Upper lobe of left lung (tissue), 6 donors: ENCODE measurements at places on chromosomes 16 and 17. TPM values are rescaled to one million over a fixed set of nuclear protein-coding genes. Genes with fewer than 3 reads are reported as not detected.

DNA sequence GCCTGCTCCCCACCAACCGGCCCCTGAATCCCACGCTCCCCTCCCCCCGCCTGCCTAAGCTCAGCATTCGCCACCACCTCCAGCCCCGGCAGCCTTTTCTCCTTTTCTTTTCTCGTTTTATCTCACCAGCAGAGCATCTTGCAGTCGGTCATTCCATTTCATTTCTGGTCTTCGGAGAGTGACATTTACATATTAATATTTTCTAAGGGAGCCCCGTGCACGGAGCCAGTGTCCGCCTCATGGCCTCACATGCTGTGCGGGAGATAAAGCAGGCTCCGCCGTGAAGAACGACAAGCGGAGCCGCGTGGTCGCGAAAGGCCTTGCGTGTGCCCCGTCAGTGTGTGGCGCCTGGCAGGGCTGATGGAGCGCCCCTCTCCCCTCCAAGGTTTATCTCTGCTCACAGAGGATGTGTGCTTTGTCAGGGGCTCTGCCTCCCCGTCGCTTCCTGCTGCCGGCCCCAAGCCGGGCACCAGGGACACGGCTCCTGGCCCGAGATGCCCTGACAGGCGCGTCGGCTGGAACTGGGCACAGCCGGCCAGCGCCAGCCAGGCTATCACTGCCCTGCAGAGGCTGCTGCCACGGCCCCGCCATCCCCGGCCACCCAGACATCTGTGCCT is 95.5 kb upstream of the GSE1 start:
- no peaks in the 10 kb centered on the region for H3K27me3 ChIP-seq
- H3K36me3 ChIP-seq = no peaks in the 10 kb centered on the region
- DNase-seq = no peak
- H3K27ac ChIP-seq = no peak overlapping the region

- peaks cover 23% of the 10 kb centered on the region for H3K36me3 ChIP-seq
- H3K27me3 ChIP-seq = no peaks in the 10 kb centered on the region
- H3K4me1 ChIP-seq = peaks cover 36% of the 10 kb centered on the region
- peak; percentile 38 for DNase-seq
- peak overlapping the region; percentile 77 for H3K27ac ChIP-seq
- peak overlapping the region; percentile 93 for H3K4me3 ChIP-seq
These were observed 28.9 kb downstream of the CPSF4L start for GRCh38 chr17:73232587-73233373.

Gene ABCA6
- 61.6 TPM for total RNA-seq

GRCh38 chr17:3024346-3024745 is 39.1 kb downstream of the OR1D5 start:
- no peaks in the 10 kb centered on the region for H3K27me3 ChIP-seq
- H3K36me3 ChIP-seq = peaks cover 12% of the 10 kb centered on the region
- H3K4me3 ChIP-seq = no peak overlapping the region
- no peak overlapping the region for H3K27ac ChIP-seq
- no peaks in the 10 kb centered on the region for H3K4me1 ChIP-seq
- no peak for DNase-seq

GRCh38 chr17:51036084-51036483 is 84.6 kb downstream of the SPAG9 start:
- no peak overlapping the region for H3K4me3 ChIP-seq
- peaks cover 11% of the 10 kb centered on the region for H3K4me1 ChIP-seq
- H3K27ac ChIP-seq = no peak overlapping the region
- H3K27me3 ChIP-seq = no peaks in the 10 kb centered on the region
- peaks cover 5% of the 10 kb centered on the region for H3K36me3 ChIP-seq

GRCh38 chr16:79747688-79748087 is 147.2 kb upstream of the MAF start:
- DNase-seq = no peak
- no peak overlapping the region for H3K27ac ChIP-seq
- H3K4me3 ChIP-seq = no peak overlapping the region
- H3K36me3 ChIP-seq = no peaks in the 10 kb centered on the region
- no peaks in the 10 kb centered on the region for H3K27me3 ChIP-seq

- peaks cover 77% of the 10 kb centered on the region for H3K27me3 ChIP-seq
- H3K36me3 ChIP-seq = no peaks in the 10 kb centered on the region
- peak; percentile 65 for DNase-seq
- peaks cover 15% of the 10 kb centered on the region for H3K4me1 ChIP-seq
- no peak overlapping the region for H3K27ac ChIP-seq
These were observed 3.7 kb downstream of the CBLN1 start for GRCh38 chr16:49277766-49278566.

GRCh38 chr17:72236980-72237633 is 116.3 kb downstream of the SOX9 start:
- H3K27ac ChIP-seq = no peak overlapping the region
- H3K4me3 ChIP-seq = no peak overlapping the region
- H3K36me3 ChIP-seq = no peaks in the 10 kb centered on the region
- no peaks in the 10 kb centered on the region for H3K27me3 ChIP-seq

DNA sequence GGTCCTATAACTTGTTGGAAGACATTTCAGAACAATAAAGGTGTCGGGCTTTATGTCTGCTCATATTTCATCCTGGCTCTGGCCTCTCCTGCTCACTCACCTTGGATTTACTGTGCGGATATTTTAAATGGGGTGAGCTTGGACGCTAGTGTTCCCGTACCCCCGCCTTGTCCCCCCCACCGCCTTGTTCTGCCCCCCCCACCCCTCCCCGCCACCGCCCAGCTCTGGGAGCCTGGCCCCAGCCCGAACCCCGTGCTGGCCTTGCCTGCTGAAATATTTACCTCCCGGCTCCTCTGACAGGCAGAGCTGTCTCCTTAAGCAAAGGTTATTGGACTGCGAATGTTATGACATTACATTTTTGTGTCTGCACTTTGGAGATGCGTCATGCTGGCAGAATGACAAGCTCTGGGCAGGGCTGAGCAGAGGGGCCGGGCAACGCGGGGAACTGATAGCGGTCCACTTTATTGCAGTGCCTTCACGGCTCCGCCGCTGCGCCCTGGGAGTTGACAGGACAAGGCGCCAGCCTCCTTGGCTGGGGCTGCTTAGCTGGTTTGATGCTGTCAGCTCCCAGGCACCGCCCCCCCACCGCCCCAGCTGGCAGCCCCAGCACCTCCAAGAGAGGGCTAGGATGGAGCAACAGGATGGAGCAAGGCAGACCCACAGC is 222.5 kb upstream of the GSE1 start:
- no peaks in the 10 kb centered on the region for H3K27me3 ChIP-seq
- H3K27ac ChIP-seq = no peak overlapping the region
- no peaks in the 10 kb centered on the region for H3K36me3 ChIP-seq
- no peak overlapping the region for H3K4me3 ChIP-seq
- H3K4me1 ChIP-seq = peaks cover 17% of the 10 kb centered on the region
- DNase-seq = no peak

Gene ERN2
- total RNA-seq = 0.61 TPM

DNA sequence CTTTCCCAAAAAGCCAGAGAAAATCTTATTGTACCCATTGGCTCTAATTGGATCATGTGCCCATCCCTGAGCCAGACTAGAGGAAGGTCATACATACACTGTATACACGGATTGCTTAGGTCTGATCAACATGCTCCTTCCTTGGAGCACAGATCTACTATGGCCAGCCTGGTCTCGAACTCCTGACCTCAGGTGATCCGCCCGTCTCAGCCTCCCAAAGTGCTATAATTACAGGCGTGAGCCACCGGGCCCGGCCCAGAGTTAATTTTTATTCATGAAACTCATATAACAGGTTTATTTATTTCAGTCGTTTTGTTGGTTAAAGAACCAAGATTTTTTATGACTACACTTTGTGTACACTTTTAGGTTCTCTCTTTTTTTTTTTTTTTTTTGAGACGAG is 1.2 kb upstream of the TAOK1 start:
- H3K27ac ChIP-seq = no peak overlapping the region
- peaks cover 25% of the 10 kb centered on the region for H3K4me1 ChIP-seq
- no peak for DNase-seq

Gene TBC1D3C
- not detected for total RNA-seq

- peaks cover 58% of the 10 kb centered on the region for H3K4me1 ChIP-seq
- no peak overlapping the region for H3K4me3 ChIP-seq
- no peaks in the 10 kb centered on the region for H3K36me3 ChIP-seq
- no peak overlapping the region for H3K27ac ChIP-seq
- H3K27me3 ChIP-seq = no peaks in the 10 kb centered on the region
These were observed 49.3 kb downstream of the N4BP1 start for GRCh38 chr16:48560692-48561091.

Gene ASPA
- total RNA-seq = 0.79 TPM

DNA sequence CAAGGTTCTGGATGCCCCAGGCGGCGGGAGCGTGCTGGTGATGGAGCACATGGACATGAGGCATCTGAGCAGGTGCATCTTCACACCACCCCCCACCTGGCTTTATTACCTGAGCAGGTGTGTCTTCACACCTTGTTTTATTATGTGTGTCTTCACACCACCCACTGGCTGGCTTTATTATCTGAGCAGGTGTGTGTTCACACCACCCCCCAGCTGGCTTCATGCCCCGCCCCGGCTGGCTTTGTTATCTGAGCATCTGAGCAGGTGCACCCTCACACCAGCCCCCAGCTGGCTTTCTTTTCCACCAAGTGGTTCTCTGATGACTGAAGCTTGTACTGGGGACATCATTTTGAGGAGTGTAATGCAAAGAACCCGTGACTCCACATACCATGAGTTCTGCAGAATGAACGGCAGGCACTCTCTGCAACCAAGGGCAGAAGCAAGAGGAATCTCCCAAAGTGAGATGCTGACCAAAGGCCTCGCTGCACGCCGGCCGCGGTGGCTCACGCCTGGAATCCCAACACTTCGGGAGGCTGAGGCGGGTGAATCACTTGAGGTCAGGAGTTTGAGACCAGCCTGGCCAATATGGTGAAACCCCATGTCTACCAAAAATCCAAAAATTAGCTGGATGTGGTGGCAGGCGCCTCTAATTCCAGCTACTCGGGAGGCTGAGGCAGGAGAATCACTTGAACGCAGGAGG is 2.6 kb downstream of the FN3KRP start:
- H3K36me3 ChIP-seq = no peaks in the 10 kb centered on the region
- DNase-seq = no peak
- H3K4me3 ChIP-seq = no peak overlapping the region
- H3K27me3 ChIP-seq = no peaks in the 10 kb centered on the region
- peaks cover 15% of the 10 kb centered on the region for H3K4me1 ChIP-seq
- no peak overlapping the region for H3K27ac ChIP-seq

DNA sequence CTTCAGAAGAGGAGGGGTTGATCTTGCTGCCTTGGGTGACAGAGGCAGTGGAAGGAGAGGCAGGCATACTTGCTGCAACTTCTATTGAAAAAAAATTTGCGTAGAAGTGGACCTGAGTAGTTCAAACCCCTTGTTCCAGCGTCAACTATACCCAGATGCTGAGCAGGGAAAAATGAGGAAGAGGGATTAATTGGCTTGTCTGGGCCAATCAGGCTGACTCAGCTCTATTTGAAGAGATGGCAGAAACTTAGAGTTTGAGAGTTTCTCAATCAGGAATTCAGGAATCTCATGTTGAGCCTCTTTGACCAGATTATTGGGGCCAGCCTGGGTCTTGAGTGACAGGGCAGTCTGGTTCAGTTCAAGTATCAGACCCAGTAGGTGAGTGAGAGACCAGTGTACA is 17.6 kb downstream of the CASC3 start:
- no peaks in the 10 kb centered on the region for H3K27me3 ChIP-seq
- peaks cover 27% of the 10 kb centered on the region for H3K36me3 ChIP-seq
- DNase-seq = no peak

Gene C1QL1
- not detected for total RNA-seq

- no peaks in the 10 kb centered on the region for H3K36me3 ChIP-seq
- no peak overlapping the region for H3K4me3 ChIP-seq
- no peaks in the 10 kb centered on the region for H3K4me1 ChIP-seq
- H3K27ac ChIP-seq = no peak overlapping the region
- no peaks in the 10 kb centered on the region for H3K27me3 ChIP-seq
These were observed 18.3 kb downstream of the CPNE7 start for GRCh38 chr16:89593841-89594240.

- H3K27ac ChIP-seq = no peak overlapping the region
- DNase-seq = no peak
- H3K4me3 ChIP-seq = no peak overlapping the region
- no peaks in the 10 kb centered on the region for H3K4me1 ChIP-seq
- H3K36me3 ChIP-seq = no peaks in the 10 kb centered on the region
These were observed 45.4 kb downstream of the SNX20 start for GRCh38 chr16:50635505-50636392.

Gene WBP2
- total RNA-seq = 152 TPM

DNA sequence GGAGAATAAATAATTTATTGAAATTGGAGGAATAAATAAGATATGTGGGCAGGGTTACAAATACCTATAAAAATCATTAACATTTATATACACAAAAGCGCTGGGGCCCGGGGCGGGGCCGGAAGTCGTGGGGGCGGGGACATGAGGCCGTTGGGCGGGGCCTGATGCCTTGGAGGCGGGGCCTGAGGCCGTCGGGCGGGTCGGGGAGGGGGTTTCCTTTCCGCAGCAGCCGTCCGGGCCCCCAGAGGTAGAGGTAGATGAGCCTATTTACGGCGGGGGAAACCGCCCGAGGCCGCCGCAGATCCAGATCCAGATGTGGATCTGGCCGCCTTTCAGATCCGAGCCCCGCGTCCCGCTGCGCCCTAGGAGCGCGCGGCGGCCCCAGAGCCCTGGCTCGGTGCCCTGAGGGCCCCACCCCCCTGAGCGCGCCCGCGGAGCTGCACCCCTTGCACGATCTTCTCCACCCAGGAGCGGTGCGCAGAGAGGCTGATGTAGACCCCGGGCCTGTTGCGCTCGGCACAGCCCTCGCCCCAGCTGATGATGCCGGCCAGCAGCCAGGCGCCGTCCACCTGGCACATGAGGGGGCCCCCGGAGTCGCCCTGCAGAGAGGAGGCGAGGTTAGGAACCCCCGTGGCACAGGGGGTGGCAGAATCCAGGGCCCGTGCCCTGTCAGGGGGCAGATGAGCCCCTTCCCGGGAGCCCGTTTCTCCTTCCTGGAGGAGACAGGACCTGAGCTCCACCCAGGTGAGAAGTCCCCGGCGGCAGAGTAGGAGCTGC is 5.1 kb downstream of the PRSS22 start:
- peaks cover 1% of the 10 kb centered on the region for H3K27me3 ChIP-seq
- H3K36me3 ChIP-seq = peaks cover 6% of the 10 kb centered on the region
- peaks cover 6% of the 10 kb centered on the region for H3K4me1 ChIP-seq
- H3K4me3 ChIP-seq = no peak overlapping the region
- H3K27ac ChIP-seq = no peak overlapping the region
- no peak for DNase-seq

Gene KRTAP4-1
- not detected for total RNA-seq

DNA sequence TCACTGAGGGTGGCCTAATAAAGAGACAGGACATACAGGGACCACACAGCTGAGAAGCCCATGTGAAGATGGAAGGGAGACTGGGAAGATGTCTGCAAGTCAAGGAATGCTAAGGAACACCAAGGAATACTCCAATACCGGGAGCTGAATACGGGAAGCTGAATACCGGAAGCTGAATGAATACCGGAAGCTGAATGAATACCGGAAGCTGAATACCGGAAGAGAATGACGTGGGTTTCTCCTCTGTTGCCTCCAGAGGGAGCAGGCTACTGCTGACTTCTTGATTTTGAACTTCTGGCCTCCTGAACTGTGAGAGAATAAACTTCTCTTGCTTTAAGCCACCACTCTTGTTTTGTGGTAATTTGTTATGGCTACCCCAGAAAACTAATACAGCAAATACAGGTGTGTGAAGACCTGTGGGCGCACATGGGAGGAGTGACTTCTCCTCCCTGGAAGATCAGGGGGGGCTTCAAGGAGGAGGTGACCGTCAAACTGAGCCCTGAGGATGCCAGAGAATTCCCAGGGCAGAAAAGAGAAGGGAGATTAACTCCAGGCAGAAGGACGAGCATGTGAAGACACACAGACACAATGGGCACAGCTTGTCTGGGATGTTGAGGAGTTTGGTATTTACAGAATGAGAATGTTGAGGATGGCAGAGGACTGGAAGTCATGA is 259.9 kb downstream of the IRF8 start:
- no peaks in the 10 kb centered on the region for H3K4me1 ChIP-seq
- peak overlapping the region; percentile 71 for H3K27ac ChIP-seq
- no peaks in the 10 kb centered on the region for H3K27me3 ChIP-seq
- no peaks in the 10 kb centered on the region for H3K36me3 ChIP-seq
- H3K4me3 ChIP-seq = no peak overlapping the region
- DNase-seq = no peak

Gene SSH2
- total RNA-seq = 55.9 TPM

Gene CLEC18C
- total RNA-seq = not detected
